ENCODE measurements at places on chromosomes 12 and 14.

GRCh38 chr14:33408291-33408690 is 469.6 kb downstream of the NPAS3 start:
- DNase-seq: no peak

- no peak for DNase-seq
These were observed 172.0 kb upstream of the VASH1 start for GRCh38 chr14:76589246-76589645.

DNA sequence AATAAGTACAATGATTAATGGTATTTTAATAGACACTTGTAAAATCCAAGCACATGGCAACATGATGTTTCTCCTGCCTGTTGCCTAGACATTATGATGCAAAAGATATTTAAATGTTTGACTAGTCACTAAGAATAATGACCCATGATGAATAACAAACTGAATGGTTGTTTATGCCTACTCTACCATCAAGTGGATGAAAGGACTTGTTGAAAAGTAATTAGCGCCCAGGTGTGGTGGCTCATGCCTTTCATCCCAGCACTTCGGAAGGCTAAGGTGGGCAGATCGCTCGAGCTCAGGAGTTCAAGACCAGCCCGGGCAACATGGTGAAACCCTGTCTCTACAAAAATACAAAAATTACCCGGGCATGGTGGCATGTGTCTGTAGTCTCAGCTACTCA is 30.7 kb downstream of the KIF21A start:
- DNase-seq: no peak

DNA sequence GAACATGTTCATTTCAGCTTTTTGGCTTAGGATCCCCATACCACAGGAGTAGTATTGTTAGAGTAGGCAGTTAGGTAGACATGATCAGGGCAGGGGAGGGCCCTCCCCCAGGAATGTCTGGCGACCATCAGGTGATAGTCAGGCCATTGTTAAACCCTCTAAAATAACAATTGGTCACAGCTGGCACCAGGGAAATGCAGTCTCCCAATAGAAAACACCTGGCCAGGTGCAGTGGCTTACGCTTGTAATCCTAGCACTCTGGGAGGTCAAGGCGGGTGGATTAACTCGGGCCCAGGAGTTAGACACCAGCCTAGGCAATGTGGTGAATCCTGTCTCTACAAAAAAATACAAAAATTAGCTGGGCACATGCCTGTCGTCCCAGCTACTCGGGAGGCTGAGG is 187.1 kb downstream of the MON2 start:
- no peak for DNase-seq

DNA sequence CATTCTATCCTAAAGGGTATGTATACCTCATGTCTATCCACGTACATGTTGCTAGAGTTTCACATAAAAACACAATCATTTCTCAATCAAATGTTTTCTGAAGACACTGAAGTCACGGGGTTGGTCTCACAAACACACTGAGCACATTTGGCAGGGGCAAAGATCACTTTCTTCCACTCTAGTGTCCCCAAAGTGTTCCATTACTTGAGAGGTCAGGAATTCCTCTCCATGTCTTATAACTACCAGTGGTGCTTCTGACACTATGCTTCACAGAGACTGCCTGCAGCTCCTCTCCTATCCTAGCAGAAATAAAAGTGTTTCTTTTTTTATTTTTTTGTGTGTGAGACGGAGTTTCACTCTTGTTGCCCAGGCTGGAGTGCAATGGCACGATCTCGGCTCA is 19.1 kb downstream of the ZFYVE1 start:
- DNase-seq: no peak

DNA sequence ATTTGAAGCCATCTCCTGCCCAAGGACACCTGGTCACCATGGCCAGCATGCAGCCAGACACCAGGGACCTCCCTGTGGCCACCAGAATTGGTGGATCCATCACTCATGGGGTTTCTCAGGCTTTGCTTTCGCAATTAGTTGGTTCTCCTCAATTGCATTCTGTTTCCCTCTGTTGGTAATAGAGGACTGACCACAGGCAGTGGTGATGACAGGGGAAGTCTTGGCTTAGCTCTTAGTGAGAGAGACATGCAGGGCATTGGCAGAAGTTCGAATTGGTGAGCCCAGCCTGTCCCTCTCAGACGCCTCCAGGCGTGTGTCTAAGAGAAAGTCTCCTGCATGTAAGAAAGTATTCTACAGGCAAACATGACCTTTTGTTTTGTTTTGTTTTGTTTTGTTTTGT is 21.3 kb downstream of the HCAR2 start:
- no peak for DNase-seq

- DNase-seq: no peak
These were observed 13.7 kb downstream of the SPRYD3 start for GRCh38 chr12:53065470-53065869.

DNA sequence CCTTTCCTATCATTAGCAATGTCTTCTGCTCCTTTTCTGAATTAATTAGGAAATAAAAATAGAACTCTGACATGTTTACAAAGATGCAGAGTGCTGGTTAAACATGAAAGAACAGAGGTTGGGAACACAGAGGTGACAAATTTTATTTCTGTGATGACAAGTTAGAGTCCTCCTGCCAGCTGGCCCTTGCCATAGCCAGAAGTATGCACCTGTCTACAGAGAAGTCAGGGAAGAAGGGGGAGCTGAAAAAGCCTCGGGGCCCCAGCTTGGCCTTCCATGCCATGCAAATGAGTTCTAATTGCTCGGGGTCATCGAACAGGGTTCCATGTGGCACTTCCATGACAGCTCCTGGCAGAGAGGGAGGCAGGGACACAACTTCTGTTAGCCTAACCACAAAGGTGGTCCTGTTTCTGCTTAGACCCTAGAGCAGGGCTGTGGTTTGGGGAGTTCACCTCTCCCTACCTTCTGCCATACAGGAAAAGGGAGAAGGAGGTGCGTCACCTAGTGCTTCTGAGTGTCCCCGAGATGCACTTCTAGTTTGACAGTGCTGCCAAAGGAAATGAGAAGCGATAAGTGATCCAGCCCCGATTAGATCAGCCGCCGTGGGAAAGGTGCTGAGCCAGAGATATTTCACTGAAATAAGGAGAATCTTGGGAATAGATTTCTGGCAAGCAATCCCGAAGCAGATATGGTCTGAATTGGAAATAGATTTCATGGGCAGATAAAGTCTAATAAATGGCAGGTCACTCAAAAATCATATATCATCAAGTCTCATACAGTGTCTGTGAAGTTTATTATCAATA is 155.8 kb upstream of the FOXN3 start:
- no peak for DNase-seq

DNA sequence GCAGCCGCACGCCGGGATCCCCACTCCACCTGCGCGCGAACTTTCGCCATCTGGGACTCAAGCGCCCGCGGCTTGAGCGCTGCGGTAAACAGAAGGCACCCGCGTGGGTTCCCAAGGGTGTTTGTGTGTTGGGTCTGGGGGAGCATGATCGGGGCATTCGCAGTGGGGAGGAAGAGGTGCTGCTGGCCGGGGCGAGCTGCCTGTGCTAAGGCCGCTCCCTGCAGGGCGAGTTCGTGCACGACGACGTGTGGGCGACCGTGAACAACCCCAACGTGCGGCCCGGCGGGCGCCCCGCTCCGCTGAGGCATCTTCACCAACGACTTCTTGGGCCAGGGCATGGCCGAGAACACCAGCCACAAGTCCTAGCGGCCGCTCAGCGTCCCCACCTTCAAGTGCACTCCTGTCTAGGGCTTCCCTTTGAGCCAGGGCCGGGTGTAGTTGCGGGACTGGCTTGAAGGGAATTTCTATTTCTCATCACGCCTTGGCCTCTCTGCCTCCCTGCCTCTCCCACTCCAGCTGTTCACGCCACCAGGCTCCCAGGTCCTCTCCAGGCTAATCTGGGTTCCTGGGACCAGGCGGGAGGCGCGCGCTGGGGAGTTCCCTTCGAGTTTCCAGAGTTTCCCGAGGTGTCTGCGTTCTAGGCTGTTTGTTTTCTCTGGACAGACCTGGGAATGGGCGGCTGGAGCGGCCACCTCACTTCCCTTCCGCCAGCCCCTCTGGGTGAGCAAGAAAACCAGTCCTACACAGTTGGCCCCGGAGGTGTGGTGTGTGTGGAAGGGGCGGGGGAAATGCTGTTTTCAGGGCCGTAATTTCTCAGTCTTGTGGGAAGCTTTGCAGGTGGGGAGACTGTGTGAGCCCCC is 417.8 kb upstream of the TMTC1 start:
- DNase-seq: no peak

GRCh38 chr12:53613821-53614220 is 12.4 kb downstream of the ATF7 start:
- no peak for DNase-seq

DNA sequence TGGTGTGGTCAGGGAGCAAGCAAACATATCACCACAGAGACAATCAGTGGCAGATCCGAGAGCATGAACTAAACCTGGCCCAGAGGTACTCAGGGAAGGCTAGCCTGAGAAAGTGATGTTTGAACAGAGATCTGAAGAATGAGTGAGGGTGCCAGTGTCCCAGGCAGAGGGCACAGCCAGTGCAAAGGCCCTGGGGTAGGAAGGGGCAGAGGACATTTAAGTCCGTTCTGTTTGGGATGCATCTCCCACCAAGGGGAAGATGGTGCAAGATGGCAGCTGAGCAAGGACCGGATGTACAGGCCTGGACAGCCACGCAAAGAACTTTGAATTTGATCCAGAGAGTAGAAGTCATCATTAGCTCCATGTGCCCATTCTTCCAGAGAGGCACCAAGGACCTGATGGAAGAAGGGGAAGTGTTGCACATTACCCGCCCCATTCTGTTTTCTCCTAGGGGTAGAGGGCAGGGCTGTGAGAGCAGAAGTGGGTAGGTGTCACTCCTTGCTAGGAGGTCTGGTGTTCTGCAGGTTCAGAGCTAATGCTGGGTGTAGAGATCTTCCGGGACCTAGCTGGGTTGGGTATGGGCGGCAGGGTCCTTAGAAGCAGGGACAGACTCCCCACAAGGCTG is 3.9 kb downstream of the DTX1 start:
- DNase-seq: no peak

DNA sequence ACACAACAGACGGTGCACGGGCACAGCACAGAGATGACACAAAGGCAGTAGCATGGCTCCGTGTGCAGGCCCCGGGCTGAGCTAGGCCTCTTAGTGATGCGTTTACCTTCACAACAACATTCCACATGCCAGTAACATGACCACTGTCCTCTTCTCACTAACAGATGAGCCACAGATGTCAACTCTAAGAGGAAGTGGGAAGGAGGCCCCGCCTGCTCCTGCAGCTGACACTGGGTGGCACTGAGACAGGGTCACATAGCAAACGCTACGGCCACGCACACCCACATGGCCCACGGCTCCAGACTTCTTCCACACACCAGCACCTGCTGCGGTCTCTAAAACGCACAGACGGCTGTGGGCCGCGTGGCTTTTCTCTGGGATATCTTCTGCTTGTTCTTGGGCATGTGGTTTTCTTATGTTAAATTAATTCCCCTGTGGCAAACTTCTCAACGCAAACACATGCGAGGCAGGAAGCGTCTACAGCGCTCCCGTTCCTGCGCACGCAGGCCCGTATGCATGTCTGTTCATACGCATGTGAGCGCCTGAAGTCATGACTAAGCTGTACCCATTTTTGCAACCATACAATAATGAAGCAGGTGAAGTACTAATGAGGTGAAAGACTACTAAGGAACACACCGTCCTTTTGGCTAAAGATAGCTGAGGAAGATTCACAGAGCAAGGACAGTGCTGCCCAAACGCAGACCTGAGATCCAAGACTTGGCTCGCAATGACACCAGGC is 26.8 kb downstream of the AMN start:
- no peak for DNase-seq

Data from activated CD4-positive, alpha-beta T cell treated with anti-CD3 and anti-CD28 coated beads, Interleukin-2, amount 50 U/mL, for 4 hours (primary cell).